Activated CD4-positive, alpha-beta T cell treated with anti-CD3 and anti-CD28 coated beads, Interleukin-2, amount 50 U/mL, for 24 hours (primary cell): ENCODE measurements at places on chromosomes 12 and 14.

- DNase-seq, result peak; percentile 44
Observed at GRCh38 chr14:101442451-101442850, 118.8 kb upstream of the DIO3 start.

DNA sequence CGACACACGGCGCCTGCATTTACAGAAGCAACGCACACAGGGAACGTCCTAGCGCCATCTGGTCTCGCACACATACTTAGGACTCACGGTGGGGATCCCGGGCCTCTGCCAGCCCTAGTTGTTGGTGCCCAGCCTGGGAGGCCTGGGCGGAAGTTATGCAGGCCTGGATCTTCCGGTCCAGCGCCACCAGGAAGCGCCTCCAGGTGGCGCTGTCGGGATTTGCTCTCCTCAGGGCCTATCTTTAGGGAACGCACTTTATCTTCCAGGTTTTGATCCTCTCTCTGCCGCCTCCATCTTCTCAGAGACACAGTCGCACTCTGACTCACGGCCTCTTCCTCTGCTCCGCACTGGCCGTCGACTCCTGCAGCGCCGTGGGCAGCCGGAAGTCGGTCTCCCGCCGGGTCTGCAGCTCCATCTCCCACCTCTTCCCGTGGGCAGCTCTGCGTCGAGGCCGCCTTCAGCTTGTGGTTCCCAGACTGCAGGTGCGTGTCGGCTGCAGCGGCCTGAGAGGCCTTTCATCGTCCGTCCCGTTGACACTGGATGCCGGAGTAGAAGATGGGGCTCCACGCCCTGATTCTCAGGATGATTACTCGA, 760.4 kb downstream of the TMEM121 start:
- no peak for DNase-seq

DNA sequence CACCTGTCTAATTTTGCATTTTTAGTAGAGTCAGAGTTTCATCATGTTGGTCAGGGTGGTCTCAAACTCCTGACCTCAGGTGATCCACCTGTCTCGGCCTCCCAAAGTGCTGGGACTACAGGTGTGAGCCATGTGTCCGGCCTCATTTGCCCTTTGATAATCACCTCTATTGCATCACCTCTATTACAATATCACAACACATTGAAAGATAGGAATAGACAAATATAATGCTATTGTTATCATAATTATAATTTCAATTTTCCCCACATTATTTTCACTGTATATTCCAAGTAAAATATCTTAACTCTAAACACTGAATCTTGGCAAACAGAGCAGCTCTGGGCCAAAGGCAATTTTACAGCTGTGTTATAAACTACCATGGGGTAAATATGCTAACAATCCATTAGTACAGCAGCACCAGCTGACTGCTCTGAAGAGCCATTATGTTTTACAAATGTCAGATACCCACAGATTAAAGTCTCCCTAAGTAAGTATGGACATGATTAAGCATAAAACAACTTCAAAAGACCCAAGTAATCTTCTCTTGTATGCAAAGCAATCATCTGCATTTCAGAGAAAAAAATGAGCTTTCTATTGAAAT, 173.2 kb downstream of the MED13L start:
- DNase-seq, result no peak

- no peak for DNase-seq
Observed at GRCh38 chr12:32874078-32874477, 22.5 kb downstream of the PKP2 start.

- DNase-seq, result no peak
Observed at GRCh38 chr12:118694128-118694775, 287.1 kb upstream of the SRRM4 start.

DNA sequence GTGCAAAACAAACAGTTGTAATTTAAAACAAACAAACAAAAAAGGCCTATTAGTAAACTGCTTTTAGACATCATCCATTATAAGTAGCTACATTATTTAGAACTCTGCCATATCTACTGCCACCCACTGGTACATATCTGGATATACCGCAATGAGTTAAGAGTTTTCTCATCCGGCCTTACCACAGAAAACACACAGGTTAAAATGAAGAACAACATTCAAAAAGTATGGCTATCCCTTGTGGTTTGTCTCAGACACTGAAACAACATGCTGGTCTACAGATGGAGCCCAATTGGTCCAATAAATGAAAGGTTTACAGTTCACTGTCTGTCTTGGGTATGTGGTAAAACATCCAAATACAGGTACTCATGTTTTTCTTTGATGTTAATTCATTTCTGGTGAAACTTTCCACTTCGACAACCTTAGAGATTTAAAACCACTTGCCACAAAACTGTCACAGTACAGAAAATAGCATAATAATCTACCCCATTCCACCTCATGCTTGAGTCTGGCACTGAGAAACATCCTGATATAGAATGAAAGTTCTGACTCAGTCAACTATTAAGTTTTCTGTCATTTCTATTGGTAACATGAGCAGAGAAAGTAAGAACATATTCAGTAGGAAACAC, 354.3 kb downstream of the CEP128 start:
- DNase-seq, result no peak

GRCh38 chr12:26122061-26122680, 2.7 kb downstream of the BHLHE41 start:
- DNase-seq, result no peak

GRCh38 chr14:69487771-69488170, 3.2 kb downstream of the PLEKHD1 start:
- no peak for DNase-seq

DNA sequence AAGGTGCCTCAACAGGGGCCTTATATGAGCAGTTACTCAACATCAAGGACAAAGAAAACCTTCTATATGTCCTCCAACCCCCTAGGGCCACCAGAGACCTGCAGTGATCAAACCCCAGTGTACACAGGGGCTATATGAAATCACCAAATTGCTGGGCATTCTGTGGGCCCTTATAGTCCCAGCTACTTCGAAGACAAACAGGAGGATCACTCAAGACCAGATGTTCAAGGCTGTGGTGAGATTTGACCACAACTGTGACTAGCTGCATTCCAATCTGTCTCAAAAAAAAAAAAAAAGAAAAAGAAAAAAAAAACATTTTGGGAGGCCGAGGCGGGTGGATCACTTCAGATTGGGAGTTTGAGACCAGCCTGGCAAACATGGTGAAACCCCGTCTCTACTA, 51.0 kb upstream of the PRB2 start:
- no peak for DNase-seq

GRCh38 chr12:26435069-26435404, 239.7 kb downstream of the SSPN start:
- no peak for DNase-seq

- DNase-seq, result no peak
Observed at GRCh38 chr14:34034447-34035176, 83.7 kb upstream of the EGLN3 start.

DNA sequence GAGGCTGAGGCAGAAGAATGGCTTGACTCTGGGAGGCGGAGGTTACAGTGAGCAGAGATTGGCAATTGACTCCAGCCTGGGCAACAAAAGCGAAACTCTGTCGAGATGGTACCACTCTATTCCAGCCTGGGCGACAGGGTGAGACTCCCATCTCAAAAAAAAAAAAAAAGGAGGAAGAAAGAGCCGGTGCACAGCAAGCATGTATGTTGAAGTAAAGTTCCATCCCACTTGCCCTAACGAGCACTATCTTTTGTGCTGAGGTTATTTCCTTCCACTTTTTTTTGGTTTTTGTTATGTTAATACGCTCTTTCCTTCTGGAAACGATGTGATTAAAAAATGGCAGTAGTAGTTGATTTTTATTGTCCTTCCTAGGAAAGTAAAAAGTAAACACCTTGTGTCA, 19.5 kb upstream of the GOLGA5 start:
- DNase-seq, result no peak

DNA sequence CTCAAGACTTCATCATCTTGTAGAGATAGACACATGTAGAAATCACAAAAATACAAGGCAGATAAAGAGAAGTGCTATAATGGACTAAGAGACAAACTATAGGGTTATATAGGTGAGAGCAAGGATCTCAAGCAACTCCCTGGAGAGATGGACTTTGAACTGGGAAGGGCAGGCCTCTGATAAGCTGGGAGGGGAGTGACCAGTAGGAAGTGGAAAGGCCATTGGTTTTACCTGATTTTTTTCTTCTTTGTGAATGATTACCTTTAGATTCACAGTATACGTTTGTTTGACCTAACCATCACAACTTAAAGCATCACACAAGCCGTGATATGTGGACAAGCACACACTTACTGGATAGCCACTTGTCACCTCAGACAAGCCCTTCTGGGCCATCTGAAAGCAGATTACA, 5.2 kb upstream of the TEP1 start:
- DNase-seq, result no peak

DNA sequence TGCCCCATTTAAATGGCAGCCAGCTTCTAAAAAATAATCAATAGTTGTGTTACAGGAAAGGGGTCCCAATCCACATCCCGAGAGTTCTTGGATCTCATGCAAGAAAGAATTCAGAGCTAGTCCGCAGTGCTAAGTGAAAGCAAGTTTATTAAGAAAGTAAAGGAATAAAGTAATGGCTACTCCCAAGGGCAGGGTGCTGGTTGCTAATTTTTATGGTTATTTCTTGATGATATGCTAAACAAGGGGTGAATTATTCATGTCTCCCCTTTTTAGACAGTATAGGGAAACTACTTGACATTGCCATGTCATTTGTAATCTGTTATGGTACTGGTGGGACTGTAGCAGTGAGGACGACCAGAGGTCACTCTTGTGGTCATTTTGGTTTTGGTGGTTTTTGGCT, 591.3 kb downstream of the LRFN5 start:
- DNase-seq, result no peak

GRCh38 chr12:76810671-76811419, 46.9 kb downstream of the ZDHHC17 start:
- no peak for DNase-seq

DNA sequence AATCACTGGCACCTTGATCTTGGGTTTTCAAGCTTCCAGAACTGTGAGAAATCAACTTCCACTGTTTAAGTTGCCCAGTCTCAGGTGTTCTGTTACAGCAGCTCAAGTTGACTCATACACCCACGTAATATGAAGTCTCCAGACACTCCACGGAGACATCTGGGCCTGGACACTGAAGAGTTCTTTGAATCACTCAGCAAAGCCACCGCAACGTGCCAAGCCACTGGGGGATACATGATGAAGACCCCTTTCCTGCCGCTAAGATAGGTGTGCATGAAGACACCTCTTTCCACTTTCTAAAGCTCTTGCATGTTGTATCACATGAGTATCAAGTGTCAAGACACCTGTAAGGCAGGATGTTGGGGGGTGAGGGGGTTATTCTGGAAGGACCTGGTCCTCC, 311.7 kb upstream of the RTL1 start:
- DNase-seq, result no peak

DNA sequence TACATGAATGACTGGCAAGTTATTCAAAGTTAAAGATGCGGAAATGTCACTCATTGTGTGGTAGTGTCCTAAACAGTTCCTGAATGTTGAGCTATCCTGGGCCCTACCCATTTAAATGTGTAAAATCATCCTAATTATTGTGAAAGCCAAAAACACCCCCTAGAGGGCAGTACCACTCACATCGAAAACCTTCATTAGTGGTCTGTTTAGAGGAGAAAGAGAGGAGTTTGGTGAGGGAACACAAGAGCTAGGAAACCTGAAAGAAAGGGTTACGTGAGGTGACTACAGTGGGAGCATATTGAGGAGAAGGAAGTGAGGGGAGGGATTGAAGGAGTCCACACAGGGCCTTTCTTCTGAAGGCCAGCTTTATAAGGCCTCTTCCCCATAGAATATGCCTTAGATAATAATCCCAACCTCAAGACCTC, 2.5 kb upstream of the TEP1 start:
- peak; percentile 37 for DNase-seq

- no peak for DNase-seq
Observed at GRCh38 chr14:89420502-89420901, 3.5 kb upstream of the FOXN3 start.

- peak; percentile 36 for DNase-seq
Observed at GRCh38 chr12:57621497-57622292, 10.5 kb downstream of the ARHGEF25 start.
